ENCODE measurements at places on chromosomes 7 and 10.

DNA sequence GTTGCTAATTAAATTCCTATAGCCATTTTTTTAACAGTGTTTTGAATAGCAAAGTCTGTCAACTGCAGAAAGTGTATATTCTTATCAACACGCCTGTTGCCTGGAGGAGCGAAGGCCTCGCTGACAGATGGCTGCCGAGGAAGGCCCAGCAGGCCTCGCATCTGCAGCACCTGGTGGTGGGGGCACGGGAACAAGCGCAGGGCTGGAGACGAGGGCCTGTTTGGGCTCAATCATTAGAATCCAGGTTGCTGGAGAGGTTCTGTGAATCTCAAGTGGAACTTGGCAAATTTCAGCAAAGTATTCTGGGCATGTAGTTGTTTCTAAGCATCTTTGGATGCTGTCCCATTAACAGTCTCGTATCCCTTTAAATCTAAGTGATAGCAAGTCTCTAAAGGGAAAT, 66.1 kb upstream of the FAM204A start:
- DNase-seq: no peak

- DNase-seq: no peak
Measured at GRCh38 chr7:133815611-133816210, 311.4 kb upstream of the LRGUK start.

DNA sequence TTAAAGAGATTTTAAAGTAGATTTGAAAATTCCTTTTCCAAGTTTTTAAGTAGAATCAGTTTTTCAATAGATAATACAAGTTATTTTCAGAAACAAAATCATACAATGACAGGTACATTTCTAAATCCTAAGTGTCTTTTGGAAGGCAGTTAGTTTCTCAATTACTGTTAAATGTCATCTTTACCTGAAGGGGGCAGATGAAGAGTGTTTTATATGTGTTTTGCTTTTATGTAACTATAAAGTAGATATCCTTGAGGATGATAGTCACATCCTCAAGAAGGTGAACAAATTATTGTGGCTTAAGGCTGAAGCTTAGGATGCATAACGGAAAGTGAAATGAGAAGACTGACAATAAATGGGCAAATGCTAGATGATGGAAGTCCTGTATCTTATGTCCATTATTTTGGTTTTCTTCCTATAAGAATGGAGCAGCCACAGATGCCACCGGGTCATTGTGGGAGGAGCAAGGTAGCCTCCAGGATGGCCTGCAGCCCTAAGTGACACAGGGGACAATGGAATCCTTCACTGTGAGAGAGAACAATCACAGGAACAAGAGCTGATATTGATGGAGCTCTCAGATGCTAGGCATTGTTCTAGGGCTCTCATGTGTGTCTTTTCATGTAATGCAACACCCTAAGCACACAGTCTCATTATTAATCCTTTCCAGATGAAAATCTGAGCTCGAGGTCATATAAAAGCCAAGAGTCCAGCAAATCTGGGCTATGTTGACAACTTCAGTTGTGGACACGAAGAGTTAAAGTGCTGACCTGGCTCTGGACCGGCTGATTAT, 14.1 kb upstream of the MKX start:
- no peak for DNase-seq

DNA sequence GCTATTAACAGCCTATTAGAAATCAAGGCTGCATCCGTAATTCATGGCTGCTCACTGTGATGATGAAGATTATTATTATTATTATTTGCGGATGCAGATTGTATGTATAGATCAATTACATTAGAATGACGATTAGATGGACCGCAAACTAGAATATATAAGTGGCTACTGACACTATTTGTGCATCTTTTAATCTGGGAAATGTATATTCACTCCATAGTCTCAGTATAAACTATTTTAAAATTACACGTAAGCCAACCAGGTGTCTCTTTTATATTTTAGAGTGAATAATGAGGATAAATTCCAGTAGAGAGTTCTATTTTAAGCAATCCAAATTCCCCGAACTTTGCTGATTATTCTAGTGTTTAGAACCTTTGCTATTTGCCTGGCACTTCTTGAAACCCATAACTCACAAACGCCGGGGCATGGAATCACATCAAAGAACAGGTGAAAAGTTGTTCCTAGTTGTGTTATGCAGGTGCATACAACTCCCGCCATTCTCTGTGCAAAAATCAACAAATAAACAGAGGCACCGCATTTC, 509 bp upstream of the ING3 start:
- DNase-seq: no peak

DNA sequence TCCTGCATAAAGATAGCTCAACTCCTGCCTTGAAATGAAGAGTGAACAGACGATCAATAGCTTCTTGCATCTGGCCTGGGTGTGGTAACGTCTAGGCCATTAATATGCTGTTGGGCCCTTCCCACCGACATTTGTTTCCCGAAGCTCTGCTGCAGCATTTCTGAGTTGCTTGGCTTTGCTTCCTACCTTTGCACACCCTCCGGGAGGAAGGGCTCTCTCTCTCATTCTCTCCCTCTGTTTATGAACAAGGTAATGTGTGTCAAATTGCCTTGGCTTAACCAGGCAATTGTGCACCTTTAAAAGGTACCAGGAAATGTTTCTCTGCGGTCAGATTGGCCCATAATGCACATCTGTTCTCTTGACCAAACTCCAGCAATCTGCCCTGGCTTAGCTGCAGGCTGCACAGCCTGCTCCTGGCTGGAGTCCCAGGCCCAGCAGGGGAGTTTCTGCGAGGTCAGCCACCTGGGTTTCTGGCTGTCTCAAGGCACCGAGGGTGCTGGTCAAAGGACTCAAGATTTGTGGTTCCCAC, 223.7 kb downstream of the SNX10 start:
- no peak for DNase-seq

DNA sequence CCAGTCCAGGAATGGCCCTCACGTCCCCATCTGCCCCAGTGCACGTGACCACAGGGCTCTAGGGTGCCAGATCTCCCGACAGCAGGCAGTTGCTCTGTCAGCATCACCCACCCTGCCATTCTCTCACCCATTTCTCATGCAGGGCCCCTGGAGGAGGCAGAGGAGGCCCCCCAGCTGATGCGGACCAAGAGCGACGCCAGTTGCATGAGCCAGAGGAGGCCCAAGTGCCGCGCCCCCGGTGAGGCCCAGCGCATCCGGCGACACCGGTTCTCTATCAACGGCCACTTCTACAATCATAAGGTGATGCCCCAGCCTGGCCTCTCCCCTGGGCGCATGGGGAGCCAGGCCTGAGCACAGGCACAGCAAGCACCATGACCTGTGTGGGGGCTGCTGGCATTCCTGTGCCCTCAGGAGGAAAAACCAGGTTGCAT, 6.1 kb upstream of the DEPP1 start:
- DNase-seq: no peak

GRCh38 chr7:8480527-8480926, 47.1 kb downstream of the NXPH1 start:
- DNase-seq: no peak

- no peak for DNase-seq
Measured at GRCh38 chr7:31171216-31171785, 119.2 kb downstream of the ADCYAP1R1 start.

DNA sequence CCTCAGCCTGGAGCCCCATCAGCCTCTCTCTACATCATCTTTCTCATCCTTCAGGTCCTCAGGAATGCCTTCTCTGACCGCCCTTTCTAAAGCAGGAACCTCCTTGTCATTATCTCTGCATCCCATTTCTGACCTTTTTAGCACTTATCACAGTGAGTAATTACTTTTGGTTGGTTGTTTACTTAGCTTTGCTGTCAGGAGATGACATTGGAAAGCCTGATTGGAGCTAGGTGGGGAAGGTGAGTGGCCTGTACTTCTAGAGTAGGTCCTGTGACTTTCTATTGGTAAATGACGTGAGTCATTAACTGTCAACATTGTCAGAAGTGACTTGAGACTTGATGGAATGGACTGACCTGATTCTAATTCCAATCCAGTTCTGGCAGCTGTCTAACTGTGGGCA, 9.3 kb upstream of the SLC25A13 start:
- no peak for DNase-seq

DNA sequence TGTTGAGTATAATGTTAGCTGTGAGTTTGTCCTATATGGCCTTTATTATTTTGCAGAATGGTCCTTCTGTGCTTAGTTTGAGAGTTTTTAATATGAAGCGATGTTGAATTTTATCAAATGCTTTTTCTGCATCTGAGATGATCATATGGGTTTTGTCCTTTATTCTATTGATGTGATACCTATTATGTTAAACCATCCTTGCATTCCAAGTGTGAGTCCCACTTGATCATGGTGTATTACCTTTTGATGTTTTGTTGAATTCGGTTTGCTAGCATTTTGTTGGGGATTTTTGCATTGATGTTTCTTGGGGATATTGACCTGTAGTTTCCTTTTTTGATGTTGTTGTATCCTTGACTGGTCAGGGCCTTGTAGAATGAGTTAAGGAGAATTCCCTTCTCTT, 166.4 kb downstream of the MLLT10 start:
- no peak for DNase-seq

DNA sequence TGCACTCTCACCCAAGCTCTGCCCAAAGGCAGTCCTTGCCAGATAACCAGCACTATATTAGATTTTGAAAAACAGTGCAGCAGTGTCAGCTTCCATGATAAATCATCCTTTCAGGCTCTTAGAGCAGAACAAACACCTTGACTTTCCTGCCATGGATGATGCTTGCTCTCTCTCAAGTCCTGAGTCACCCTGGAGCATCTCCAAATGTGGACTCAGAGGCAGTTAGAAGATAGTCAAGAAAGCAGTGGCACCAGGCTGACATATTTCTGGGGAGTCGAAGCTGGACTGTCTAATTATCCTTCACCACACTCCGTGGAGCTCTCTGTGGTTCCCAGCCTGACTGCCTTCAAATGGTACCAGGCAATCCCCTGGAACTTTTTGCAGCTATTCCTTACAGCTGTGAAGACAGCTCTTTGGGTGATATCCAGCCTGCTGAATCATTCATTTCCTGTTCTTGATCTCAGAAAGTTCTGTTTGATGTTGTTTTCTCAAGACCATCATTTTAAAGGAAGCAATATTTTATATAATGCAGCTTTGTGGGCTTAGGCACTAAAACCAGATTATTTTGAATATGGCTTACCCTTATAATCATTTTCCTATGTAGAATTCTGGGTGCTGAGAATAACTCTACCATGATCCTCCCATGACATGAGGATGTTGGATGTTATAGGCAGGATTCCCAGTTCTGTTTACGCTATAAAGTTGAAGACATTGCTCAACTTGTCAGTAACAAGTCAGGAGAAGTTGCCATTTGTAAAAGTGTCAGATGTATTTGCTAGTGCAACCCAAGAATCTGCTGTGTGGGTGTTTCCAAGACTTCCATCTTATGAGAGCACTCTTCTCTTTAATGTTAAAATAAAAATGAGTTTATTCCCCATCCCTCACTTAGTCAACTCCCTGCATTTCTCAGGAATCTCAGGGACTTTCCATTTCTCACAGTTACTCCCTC, 233.8 kb downstream of the C7orf25 start:
- DNase-seq: no peak

- DNase-seq: no peak
Measured at GRCh38 chr7:129556607-129557133, 54.3 kb downstream of the SMKR1 start.

Data from activated CD8-positive, alpha-beta memory T cell treated with anti-CD3 and anti-CD28 coated beads for 4 hours (primary cell).